ENCODE measurements at places on chromosomes 16 and 17. TPM values are rescaled to one million over a fixed set of nuclear protein-coding genes. Genes with fewer than 3 reads are reported as not detected.

- DNase-seq: no peak
Measured at GRCh38 chr16:78324649-78325285, 225.3 kb downstream of the WWOX start.

DNA sequence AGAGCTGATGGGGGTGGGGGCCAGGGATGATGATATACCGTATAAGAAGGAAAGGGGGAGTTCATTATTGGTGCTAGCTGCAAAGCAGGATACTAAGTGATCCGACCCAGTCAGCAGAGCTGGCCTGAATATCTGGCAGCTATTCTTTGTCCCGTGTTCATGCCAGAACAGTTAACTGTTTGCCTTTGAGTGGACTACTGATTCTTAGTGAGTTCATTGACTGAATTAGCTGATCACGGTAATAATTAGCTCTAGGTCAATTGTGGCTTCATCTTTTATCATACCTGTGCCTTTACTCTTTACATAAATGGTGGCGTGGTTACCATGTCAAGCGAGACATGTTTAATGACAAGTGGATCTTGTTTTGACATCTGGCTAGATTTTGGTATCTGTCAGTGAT lies 5.3 kb downstream of the KPNB1 start:
- DNase-seq: no peak

- DNase-seq: peak; percentile 82
Measured at GRCh38 chr17:67477687-67478086, 100.6 kb downstream of the PITPNC1 start.

DNA sequence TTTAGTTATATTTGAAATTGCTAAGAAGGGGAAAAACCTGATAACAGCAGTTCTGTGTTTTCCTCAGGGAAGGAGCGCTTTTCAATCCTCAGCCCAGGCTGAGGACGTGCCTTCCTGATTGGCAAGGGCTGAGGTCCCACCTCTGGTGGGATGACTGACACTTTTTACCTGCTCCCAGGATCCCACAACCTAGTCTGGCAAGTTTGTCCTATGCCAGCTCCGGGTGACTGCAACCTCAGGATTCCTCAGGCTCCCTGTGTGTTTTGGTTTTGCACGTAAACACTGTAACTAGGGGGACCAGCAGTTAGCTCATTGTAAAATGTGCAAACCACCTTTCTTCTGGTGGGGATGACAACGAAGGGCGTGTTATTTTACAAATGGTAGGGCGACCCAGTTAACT lies 7.5 kb downstream of the MARCHF10 start:
- no peak for DNase-seq

DNA sequence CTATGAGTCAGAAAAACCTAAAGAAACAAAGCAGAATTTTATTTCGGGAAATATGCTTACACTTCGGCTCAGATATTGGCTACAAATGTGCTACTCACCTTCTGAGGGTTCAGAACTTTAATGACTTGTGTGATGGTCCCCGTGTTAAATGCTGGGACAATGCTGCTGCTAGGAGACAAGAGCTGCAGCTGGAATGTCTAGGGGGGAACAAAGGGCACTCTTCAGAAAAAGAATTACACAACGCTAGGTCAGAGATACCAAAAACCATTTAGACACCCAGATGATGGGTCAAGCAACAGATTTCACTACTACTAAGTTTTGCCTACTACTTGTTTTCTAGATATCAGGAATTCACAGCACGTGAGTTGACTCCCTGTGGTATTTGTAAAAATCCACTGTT lies 10.0 kb upstream of the PHLPP2 start:
- DNase-seq: no peak

DNA sequence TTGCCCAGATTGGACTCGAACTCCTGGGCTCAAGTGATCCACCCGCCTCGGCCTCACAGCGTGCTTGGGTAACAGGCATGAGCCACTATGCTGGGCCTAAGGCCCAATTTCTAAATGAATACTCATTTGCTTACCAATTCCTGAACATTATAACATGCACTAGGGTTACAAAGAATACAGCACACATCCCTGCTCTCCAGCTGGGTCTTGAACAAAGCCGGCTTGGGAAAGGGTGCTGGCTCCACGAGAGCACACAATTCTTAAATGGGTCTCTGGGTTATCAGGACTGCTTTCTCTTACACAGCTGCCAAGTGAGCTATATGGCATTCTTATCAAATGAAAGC lies 58.3 kb downstream of the HIC1 start:
- DNase-seq: no peak

DNA sequence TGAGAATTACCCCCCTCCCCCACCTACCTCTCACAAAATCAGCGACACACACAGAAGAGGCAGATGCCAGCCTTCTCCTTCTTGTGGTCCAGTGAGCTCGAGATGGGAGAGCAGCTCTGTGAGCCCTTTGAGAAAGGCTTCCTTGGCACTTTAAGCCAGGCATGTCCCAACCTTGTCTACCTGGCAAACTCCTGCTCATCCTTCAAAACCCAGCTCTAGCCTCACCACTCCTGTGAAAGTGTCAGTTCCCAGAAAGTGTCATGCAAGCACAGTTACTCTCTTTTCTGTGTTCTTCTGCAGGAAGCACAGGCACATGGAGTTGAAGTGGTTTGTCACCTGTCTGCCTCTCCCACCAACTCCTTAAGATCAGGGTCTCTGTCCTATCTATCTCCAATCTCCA lies 1.6 kb downstream of the TMEM98 start:
- no peak for DNase-seq

DNA sequence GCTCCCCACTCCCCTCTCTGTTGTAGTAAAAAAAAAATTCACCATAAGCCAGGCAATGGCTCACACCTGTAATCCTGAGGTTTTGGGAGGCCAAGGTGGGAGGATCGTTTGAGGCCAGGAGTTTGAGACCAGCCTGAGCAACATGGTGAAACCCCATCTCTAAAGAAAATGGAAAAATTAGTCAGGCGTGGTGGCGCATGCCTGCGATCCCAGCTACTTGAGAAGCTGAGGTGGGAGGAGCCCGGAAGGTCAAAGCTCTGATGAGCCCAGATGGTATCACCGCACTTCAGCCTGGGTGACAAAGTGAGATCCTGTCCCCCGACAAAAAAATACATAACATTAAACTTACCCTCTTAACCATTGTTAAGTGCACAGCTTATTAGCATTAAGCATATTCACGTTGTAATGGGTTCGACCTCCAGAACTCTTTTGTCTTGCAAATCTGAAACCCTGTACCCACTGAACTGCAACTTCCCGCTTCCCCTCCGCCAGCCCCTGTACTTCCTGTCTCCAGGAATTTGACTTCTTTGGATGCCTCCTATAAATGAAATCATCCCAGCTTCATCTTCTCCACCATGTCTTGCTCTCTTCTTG lies 66.8 kb downstream of the CRISPLD2 start:
- DNase-seq: no peak

DNA sequence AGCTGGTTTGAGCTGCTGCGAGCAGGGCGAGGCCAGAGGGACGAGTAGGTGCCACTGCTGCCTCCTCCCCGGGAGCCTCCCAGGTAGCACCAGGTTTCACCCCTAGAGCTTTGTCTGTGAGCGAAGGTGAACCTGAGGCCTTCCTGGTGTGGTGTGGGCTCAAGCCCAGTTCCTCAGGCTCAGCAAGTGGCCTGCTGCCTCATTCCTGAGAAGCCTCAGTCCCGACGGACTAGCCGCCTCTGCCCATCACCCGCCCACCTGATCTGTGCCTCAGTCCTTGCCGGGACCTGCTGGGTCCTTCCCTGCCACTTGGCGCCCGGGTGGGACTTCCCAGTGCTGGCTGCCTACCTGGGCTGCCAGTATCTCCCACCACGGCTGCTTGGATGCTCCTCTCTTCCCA lies 1.7 kb downstream of the NLRC3 start:
- no peak for DNase-seq

GRCh38 chr16:11890231-11890965 lies 25.4 kb downstream of the GSPT1 start:
- DNase-seq: no peak

DNA sequence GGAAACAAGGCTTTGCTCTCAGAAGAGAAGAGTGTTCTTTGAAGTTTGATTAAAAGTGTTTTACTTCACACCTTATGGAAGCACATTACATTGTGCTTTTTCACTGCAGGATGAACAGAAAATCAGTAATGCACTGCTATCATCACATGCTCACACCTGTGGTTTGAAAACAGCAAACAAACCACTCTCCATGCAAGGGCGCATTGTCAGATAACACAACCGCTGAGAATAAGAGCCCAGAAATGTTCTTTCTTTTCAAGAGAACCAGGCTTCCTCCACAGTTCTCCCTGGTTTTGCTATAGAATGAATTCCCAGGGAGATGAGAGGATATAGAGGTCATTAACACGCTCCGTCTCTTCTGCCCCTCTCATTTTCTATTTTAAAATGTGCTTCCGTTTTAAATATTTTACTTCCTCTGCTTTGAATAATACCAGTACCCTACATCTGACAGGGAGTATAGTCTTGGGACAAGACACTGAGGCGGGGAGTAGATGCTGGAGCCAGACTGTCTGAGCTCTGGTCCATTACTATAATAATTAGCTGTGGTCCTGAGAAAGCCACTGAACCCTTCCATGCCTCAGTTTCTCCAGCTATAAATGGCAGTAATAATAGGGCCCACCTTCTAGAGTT lies 71.6 kb downstream of the CDK5R1 start:
- no peak for DNase-seq

DNA sequence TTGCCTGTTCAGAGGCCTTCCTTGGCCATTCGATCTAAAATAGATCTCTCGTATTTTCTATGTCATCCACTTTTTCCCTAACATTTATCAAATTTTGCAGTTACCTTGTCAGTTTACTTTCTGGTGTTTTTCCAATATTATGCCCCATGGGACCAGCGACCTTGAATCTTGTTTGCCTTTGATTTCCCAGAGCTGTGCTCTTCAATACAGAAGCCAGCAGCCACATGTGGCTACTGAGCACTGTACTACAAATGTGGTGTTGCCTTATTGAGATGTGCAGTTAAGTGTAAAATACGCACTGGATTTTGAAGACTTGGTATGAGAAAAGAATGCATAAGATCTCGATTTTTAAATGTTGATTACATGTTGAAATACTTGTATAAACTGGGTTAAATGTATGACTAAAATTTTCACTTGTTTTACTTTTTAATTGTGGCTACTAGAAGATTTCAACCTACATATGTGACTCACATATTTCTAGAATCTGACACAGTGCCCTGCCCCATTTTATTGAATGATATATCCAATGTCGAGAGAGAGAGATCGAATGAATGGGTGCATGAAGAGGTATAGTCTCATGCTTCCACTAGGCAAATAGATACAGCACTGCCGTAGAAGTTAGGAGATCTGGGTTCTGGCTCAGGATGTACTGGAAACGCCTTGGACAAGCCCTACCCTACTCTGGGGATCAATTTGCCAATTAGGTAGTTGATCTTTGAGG lies 824 bp upstream of the PSME3 start:
- no peak for DNase-seq

GRCh38 chr16:50463581-50464324 lies 84.4 kb upstream of the NKD1 start:
- DNase-seq: no peak

- DNase-seq: no peak
Measured at GRCh38 chr16:11329071-11329491, 16.2 kb upstream of the RMI2 start.

GRCh38 chr16:85104821-85105391 lies 7.4 kb downstream of the CIBAR2 start:
- DNase-seq: peak; percentile 71

- DNase-seq: no peak
Measured at GRCh38 chr16:67100569-67101310, 9.0 kb upstream of the PHAF1 start.

- DNase-seq: no peak
Measured at GRCh38 chr17:30368912-30369720, 9.6 kb upstream of the CPD start.

DNA sequence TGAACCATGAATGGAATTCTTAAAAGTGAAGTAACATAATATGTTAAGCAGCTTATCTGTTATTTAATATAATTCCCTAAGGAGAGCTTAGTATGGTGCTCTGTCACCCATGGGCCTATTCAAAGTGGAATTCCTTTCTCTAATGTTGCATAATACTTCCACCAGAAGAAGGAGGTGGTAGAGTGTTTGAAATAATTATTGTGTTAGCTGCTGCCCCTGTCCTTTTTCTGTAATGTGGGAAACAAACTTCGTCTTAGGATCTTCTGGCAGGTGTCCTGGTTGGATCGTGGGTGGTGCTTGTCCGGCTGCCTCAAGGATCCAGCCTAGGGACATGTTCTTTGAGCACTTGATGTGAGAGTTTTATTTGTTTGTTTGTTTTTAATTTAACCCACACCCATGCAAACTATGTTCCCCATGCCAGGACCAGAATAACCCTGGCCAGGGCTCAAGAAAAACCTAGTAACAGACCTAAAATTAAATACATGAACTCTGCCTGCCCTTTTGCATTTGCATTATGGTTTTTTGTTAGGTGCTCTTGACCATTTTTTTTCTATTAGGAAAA lies 46.1 kb downstream of the ZNRF1 start:
- DNase-seq: no peak

GRCh38 chr17:29255926-29256522 lies 9.4 kb downstream of the CRYBA1 start:
- no peak for DNase-seq

DNA sequence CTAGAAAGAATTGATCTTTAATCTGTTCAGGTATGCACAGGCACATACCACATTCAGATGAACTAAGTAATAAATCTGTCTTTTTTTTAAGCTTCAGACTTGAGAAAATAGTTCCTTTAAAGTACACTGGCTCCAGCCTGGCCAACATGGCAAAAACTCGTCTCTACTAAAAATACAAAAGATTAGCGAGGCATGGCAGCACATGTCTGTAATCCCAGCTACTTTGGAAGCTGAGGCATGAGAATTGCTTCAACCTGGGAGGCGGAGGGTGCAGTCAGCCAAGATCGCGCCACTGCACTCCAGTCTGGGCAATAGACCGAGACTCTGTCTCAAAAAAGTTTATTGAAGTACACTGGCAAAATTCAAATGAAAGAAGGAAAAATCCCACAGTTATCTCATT lies 111.0 kb upstream of the NETO2 start:
- no peak for DNase-seq

Gene PDE6G
- 12.5 TPM for total RNA-seq

Gene SP2
- total RNA-seq: 21.7 TPM

Gene P4HB
- total RNA-seq: 416 TPM

Gene NHLRC4
- 0.94 TPM for total RNA-seq

Gene RASL10B
- 0.37 TPM for total RNA-seq

Gene KRT222
- total RNA-seq: not detected

Gene SRL
- total RNA-seq: not detected

Gene AANAT
- total RNA-seq: not detected

All from activated CD8-positive, alpha-beta memory T cell treated with anti-CD3 and anti-CD28 coated beads, Interleukin-2, amount 10 ng/mL, durations not matched to agents 7 days and 5 days (primary cell).